Cardiac ventricle fibroblast (primary cell): ENCODE measurements at places on chromosomes 6 and 20. TPM values are rescaled to one million over a fixed set of nuclear protein-coding genes. Genes with fewer than 3 reads are reported as not detected.

The OPRM1 gene
- not detected in 2 replicates for total RNA-seq

The FNDC11 gene
- total RNA-seq, result 0.05 and 0.12 TPM in 2 replicates

The ZSCAN9 gene
- 4.6 and 5.1 TPM in 2 replicates for total RNA-seq

The CDH26 gene
- total RNA-seq, result 0.24 and 0.31 TPM in 2 replicates

The ZMYND8 gene
- total RNA-seq, result 20.0 and 20.6 TPM in 2 replicates

The NMBR gene
- total RNA-seq, result not detected in 2 replicates

The RRBP1 gene
- 221 and 232 TPM in 2 replicates for total RNA-seq

The OTOR gene
- total RNA-seq, result not detected in 2 replicates

The ID1 gene
- total RNA-seq, result 277 and 305 TPM in 2 replicates

The FRMD1 gene
- not detected in 2 replicates for total RNA-seq

The EEF1A2 gene
- total RNA-seq, result not detected in 2 replicates

The TUBB1 gene
- total RNA-seq, result not detected in 2 replicates

The PNLDC1 gene
- total RNA-seq, result 0.81 and 1.3 TPM in 2 replicates

The TIAM2 gene
- total RNA-seq, result 2.7 and 4.2 TPM in 2 replicates

The KIF6 gene
- 0.20 and 0.31 TPM in 2 replicates for total RNA-seq

The MRPL2 gene
- total RNA-seq, result 14.2 and 26.8 TPM in 2 replicates

The BMP7 gene
- total RNA-seq, result not detected in 2 replicates

The PEX7 gene
- total RNA-seq, result 5.4 and 8.8 TPM in 2 replicates
